Stimulated activated CD4-positive, alpha-beta T cell treated with anti-CD3 and anti-CD28 coated beads, Interleukin-15, amount 100 ng/mL, for 24 hours (primary cell): ENCODE measurements at places on chromosomes 5 and 9.

DNA sequence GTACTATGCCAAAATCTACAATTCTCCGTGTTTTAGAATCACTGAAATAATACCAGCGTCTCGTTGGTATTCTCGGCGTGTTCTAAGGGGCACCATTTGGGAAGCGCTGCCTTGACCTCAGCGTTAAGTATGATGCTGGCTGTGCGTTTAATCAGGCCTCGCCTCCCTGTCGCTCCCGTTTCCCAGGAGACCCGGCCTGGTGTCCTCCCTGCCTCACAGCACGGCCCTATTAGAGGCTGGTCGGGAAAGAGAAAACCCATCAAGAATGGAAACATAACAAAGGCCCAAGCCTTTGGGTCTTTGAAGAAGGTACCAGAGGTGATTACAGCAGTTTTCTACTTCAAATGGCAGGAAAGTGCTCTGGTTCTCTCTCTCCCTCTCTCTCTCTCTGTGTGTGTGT, 30.0 kb downstream of the GFPT2 start:
- no peak for DNase-seq

DNA sequence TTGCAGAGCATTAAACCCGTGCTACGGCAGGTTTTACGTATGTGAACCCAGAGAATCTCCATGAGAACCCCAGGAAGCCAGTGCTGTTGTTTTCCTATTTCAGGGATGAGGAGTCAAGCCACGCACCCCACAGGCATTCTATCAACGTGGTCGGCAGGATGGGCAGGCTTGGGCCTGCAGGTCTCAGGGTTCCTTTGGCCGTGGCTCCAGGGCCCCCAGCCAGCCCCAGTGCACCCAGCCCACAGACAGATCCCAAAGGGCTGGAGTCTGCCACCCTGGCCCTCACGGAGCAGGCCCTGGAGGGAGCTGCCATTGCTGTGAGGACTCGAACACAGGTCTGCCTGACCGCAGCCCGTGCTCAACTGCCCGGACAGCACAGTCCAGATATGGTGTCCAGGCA, 77.1 kb upstream of the STXBP1 start:
- no peak for DNase-seq

DNA sequence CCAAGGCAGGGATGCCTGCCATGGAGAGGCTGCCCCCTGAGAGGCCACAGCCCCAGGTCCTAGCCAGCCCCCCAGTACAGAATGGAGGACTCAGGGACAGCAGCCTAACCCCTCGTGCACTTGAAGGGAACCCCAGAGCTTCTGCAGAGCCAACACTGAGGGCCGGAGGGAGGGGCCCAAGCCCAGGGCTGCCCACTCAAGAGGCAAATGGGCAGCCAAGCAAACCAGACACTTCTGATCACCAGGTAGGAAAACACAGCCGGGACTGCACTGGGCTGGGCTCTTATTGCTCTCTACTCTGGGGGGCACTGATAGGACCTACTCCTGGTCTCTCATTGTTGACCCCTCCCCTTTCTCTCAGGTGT, 3.2 kb downstream of the RELL2 start:
- DNase-seq: no peak

- DNase-seq: no peak
Observed at GRCh38 chr5:36777105-36777757, 99.3 kb upstream of the NIPBL start.

GRCh38 chr5:16773991-16774390, 157.2 kb upstream of the RETREG1 start:
- DNase-seq: no peak

DNA sequence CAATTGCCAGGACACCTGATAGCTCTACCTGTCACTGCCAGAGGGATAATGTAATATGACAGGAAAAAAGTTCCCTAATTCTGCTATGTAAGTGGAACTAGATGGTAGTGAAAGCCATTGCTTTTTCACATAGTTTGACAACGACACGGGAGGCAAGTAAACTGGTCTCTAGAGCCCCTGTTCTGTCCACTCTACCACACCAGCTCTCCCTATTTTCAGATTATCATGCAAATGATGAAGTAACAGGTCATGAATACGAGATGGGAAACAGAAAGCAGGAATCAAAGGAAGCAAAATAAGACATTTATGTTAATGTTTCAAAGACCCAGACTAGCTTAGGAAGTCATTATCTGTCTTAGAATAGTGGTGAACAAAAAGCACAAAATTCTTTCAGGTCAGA, 56.2 kb downstream of the TAF11L14 start:
- no peak for DNase-seq

- DNase-seq: no peak
Observed at GRCh38 chr5:34007201-34007620, 639 bp downstream of the AMACR start.

DNA sequence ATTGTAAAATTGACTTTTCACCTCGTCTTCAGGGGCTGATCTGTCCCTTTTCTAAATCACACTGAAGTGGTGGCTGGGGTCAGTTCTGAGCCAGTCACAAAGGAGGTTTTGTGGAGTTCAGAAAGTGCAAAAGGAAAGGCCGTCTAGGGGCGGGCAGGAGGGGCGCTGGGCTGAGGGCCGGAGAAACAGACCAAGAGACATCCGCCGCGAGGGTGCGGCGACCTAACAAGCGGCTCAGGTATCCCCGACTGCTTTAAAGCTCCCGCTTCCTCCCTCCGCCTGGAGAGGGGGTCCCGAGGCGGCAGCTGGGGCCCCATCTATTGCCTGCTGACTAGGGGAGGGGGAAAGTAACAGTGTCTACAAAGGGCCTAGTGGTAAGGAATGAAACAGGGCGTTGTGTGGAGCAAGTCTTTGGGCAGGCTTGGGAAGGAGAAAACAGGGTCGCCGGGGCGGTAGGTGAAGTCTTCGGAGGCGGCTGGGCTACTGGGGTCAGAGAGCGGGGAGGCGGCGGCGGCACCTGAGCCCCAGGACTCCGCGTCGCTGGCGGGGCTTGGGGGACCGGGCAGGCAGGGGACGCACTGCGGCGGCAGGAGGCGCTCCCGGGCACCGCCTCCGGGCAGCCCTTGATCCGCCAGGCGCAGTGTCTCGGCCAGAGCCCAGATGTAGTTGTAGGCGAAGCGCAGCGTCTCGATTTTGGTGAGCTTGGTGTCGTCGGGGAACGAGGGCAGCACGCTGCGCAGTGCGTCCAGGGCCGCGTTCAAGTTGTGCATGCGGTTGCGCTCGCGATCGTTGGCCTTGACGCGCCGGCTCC, 950 bp downstream of the NEUROG1 start:
- peak; percentile 20 for DNase-seq

GRCh38 chr9:105842023-105842644, 147.8 kb downstream of the TMEM38B start:
- DNase-seq: peak; percentile 32

GRCh38 chr5:12615141-12615820, 711.0 kb upstream of the CTNND2 start:
- DNase-seq: no peak

- peak; percentile 97 for DNase-seq
Observed at GRCh38 chr5:144170276-144171024, at the start of the genes KCTD16 and YIPF5. TSS of gene KCTD16 (plus strand) at chr5:144170873. TSS of gene YIPF5 (minus strand) at chr5:144170659. CDS start at chr5:144169955, 704 bp downstream.

DNA sequence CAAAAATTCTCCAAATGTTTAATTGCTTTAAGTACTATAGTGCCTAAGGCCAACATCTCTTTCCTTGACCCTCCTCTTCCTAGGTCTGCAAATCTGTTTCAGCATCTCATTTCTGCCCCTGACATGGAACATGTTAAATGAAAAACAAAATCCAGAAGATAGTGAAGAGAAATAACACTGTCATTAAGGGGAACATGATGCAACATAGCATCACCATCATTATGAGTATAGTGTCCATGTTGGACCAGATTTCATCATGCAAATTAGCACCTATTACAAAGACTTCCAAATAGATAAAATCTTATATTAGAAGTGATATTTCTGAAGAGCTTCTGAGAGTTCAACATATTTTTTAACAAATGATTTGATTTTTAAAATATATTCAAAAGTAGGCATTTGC, 375.2 kb downstream of the PTPRD start:
- no peak for DNase-seq

GRCh38 chr5:103126557-103126956, 6.5 kb downstream of the PPIP5K2 start:
- no peak for DNase-seq
